Activated naive CD8-positive, alpha-beta T cell treated with anti-CD3 and anti-CD28 coated beads, Interleukin-2, amount 10 ng/mL, durations not matched to agents 7 days and 5 days (primary cell): ENCODE measurements at places on chromosomes 11 and 22. TPM values are rescaled to one million over a fixed set of nuclear protein-coding genes. Genes with fewer than 3 reads are reported as not detected.

SEC14L2 gene
- 9.9 TPM for total RNA-seq

KIRREL3 gene
- total RNA-seq, result not detected

GRCh38 chr11:65445101-65445603 lies 22.6 kb downstream of the NEAT1 start:
- peak overlapping the region; percentile 67 for H3K27ac ChIP-seq
- DNase-seq, result peak; percentile 26
- no peak overlapping the region for H3K4me3 ChIP-seq

DNA sequence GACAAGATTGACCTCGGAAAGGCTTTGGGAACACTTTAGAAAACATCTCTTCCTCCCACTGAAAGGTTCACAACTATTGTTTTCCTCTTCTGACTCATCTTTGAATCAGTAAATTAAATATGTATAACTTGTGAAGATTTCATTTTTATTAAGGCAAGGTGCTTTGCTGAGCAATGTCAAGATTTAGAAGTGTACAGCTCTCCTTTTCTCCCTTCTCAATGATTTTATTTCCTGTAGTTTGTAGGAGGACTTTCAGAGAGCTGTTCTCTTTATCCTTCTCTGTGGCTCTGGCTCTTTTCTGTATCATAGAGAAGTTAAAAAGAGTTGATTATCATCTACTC lies 594.2 kb downstream of the METTL15 start:
- no peak overlapping the region for H3K27ac ChIP-seq
- H3K27me3 ChIP-seq, result no peaks in the 10 kb centered on the region
- H3K4me1 ChIP-seq, result no peaks in the 10 kb centered on the region
- no peaks in the 10 kb centered on the region for H3K36me3 ChIP-seq
- DNase-seq, result no peak

DNA sequence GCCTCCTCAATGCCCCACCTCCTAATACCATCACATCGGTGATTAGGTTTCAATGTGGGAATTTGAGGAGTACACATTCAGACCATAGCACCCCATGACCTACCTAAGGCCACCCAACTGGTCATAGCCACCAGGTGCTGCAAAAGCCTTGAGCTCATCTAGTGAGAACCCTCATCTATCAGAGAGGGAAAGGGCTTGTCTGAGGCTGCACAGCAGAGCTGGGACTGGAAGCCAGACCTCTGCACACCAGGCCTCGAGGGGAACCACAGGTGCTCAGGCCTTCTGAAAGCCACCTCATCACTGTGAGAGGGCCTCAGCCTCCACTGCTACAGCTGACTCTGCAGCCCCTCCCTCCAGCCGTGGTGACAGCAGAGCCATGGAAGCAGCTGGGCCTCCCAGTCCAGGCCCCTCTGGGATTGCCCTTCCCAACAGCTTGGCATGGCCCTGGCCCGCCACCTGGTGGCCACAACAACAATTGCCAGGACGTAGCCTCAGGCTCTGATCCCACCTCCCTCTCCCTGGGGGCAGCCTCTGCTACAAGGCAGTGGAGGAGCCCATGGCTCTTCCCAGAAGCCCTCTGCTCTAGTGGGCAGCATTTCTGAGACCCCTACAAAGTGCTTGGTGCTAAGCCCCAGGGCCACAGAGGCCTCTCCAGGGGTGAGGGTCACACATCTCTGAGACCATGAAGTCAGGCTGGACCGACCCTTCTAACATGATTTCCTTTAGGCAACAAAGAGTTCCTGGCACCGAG lies 41.0 kb upstream of the PRDM11 start:
- H3K36me3 ChIP-seq, result no peaks in the 10 kb centered on the region
- no peak overlapping the region for H3K27ac ChIP-seq
- peak; percentile 76 for DNase-seq
- H3K27me3 ChIP-seq, result peaks cover 13% of the 10 kb centered on the region

GRCh38 chr11:78078218-78079167 lies 1.2 kb downstream of the NDUFC2 start:
- peaks cover 50% of the 10 kb centered on the region for H3K4me1 ChIP-seq
- H3K4me3 ChIP-seq, result peak overlapping the region; percentile 89
- H3K27ac ChIP-seq, result peak overlapping the region; percentile 85
- H3K36me3 ChIP-seq, result peaks cover 15% of the 10 kb centered on the region
- H3K27me3 ChIP-seq, result no peaks in the 10 kb centered on the region
